GM10248 (cell line): ENCODE measurements at places on chromosomes 6 and 20.

DNA sequence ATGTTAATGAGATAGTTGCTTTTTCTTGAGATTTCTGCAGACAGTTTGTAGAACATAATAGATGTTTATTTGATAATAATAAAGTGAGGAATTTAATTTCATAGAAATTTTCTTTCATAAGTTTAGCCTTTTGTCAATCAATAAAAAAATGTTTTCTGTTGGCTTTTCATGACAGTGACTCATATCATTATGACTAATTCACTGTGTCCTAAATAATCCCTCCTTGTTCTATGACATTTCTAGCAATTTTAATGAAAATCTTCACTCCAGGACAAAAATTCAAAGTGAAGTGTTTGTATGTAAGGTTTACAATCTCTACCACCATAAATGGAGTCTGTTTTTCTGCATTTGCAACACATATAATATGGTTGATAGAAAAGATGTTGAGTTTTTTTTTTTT, 109.9 kb downstream of the UTRN start:
- DNase-seq: no peak

- no peak for DNase-seq
These were observed 179.1 kb downstream of the THBS2 start for GRCh38 chr6:169074526-169074925.

GRCh38 chr6:100475554-100476320, 11.0 kb upstream of the SIM1 start:
- no peak for DNase-seq

DNA sequence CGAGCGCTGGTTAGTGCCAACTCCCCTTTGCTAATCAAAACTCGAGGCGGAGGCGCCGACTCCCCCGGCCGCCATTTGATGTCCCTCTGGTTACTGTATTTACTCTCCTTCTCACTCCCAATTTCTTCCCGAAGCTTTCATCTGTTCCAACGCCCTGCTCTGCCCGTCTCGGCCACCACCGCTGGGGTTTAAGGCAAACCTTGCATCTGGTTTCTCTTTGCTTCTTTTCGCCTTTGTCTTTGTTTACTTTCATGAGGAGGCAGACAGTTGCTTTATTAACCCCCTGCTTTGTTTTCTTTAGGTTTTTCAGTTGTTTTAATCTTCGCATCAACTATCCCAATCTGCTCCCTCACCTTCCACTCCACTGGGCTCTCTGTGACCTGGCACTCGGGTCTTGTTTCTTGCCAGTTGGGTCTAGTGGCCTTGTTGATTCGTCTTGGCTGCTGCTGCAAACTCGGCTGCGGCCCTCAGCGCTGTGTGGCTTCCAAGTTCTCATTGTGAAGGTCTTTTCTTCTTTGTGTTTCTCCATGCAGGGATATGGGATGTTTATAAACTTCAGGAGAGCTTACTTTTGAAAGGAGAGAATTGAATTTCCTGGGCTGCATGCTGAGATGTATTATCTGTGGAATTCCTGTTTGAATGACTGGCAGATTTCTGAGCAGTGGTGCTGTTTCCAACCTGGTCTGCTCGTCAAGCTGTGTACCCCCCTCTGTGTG, 155.1 kb downstream of the CDC5L start:
- no peak for DNase-seq

GRCh38 chr6:147700436-147701209, 192.1 kb downstream of the SAMD5 start:
- no peak for DNase-seq

DNA sequence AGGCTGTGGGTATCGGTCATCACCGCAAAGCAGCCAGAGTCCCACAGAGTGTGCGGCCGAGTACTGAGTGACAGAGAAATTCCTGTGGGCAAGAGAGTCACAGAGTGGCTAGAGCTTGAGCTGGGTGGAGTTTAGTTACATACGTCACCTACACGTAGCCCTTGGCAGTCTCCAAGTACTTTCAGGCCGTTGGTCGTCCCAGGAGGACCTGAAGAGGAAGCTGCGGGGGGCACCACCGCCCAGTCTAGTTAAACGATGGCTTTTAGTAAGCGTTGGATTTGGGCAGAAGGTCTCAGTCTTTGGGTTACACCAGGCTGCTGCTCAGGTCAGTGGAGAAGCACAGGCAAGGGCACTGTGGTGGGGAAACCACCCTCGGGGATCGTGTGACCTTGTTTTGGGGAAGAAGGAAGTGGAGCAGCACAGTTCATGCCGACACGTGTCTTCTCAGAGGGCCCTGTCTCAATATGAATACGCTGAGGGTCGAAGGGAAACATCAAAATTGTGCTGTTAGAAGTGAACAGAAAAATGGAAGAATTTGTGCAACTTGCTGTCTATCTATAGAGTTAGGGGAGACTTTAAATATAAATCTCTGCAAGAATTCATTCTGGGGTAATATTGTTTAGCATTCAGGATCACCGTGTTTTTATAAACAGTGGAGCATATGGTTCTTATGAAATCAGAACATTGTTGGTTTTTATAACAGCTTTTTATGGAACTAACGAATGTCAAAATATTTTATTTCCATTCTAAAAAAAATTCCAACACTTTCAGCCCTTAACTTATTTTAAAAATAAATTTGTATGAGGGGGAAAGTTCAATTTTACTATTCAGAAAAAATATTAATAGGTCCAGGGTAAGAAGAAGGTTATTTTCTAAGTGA, 28.6 kb downstream of the KIF25 start:
- no peak for DNase-seq

DNA sequence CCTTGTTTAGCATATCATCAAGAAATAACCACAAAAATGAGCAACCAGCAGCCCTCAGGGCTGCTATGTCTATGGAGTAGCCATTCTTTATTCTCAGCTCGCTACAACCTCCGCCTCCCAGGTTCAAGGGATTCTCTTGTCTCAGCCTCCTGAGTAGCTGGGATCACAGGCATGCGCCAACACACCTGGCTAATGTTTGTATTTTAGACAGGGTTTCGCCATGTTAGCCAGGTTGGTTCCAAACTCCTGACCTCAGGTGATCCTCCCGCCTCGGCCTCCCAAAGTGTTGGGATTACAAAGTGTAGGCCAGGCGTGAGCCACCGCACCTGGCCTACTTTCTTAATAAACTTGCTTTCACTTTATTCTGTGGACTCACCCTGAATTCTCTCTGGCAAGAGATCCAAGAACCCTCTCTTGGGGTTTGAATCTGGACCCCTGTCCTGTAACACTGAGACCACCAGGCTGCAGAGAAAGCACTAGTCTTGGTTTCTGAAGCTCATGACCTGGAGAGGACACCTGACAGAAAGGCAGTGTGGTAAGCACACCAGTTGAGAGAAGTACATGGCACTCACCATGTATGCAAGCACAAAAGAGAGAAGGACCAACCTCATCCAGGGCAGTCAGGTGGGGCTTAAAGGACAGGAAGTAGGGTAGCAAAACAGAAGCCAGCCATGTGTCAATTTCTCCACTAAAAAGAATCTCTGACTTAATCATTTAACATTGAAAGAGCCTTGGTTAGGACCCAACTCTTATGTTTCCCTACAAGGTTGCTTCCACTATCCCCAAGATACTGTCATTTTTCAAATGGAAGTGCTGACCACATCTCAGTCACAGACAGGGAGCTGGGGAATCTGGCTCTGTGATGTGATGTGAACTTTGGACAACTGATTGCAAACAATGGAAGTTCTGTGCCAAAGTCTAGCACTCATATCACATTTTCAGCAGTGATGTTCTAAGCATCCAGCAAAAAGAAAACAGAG, 97.4 kb upstream of the DST start:
- no peak for DNase-seq

DNA sequence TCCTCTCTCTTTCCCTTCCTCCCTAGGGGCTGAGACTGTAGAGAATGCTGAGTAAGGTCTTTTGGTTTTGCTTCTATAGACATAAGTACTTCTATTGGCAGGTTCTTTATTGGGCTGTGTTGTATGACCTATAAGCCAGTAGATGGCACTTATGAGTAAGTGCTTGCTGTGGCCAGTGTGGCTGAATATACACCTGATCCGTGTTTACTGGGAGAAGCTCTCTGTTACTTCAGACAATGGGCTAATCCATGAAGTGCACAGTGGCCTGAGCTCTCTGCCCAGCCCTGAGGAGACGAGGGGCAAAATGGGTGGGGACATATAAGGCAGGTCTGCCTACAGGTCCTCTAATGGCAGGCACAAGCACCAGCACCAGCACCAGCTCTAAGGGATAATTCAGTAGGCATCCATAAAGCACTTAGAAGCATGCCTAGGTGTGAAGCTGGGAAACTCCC, 610.3 kb downstream of the RNF144B start:
- peak; percentile 41 for DNase-seq

- no peak for DNase-seq
These were observed 559.3 kb downstream of the C6orf118 start for GRCh38 chr6:164750128-164750527.

- no peak for DNase-seq
These were observed 196.2 kb downstream of the PAX1 start for GRCh38 chr20:21901470-21902275.

GRCh38 chr20:63156221-63156671, 59.7 kb downstream of the YTHDF1 start:
- DNase-seq: no peak

- DNase-seq: no peak
These were observed 108.4 kb upstream of the MAP3K7 start for GRCh38 chr6:90695316-90695715.

DNA sequence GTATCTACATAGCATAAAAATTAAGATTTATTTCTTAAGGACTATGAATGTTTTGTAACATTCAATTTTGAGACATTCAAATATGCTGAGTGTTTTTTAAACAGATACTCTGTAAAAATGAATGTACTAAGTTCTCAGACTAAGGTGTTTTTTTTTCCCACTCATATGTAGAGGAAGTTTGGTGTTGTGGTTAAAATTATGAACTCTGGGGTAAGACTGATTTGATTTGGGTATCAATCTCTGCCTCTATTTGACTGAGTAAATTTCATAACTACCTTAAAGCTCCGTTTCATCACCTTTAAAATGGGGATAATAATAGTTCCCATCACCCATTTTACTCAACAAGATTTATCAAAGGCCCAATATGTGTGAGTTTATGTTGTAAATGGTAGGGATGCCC, 386.6 kb upstream of the FLRT3 start:
- DNase-seq: no peak

GRCh38 chr6:169174516-169175359, 78.9 kb downstream of the THBS2 start:
- DNase-seq: no peak

- peak; percentile 82 for DNase-seq
These were observed 105.5 kb upstream of the MYL9 start for GRCh38 chr20:36435592-36436541.

- DNase-seq: no peak
These were observed 51.3 kb upstream of the FOXC1 start for GRCh38 chr6:1558388-1558787.

DNA sequence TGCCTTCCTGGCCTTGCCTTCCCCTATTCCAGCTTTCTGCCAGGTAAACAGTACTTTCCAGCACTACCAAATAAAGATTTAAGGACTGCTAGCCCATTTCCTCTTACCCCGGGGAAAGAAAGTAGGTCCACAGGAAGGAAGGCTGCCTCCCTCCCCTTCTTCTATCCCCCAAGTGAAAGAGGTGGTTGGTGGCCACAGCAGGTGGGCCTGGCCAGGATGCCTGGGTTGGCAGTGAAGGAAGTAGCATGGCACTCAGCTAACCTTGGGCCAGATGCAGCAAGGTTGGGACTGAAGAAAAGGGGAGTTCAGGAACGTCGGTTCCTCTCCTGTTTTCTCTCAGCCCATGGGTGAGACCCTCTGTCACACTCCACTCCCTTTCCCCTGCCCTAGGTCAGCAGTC, 8.9 kb downstream of the NFKBIL1 start:
- DNase-seq: no peak
